ENCODE measurements at places on chromosomes 11 and 22. TPM values are rescaled to one million over a fixed set of nuclear protein-coding genes. Genes with fewer than 3 reads are reported as not detected.

The OR1S2 gene
- not detected for total RNA-seq

The TEX54 gene
- total RNA-seq = 1.2 TPM

DNA sequence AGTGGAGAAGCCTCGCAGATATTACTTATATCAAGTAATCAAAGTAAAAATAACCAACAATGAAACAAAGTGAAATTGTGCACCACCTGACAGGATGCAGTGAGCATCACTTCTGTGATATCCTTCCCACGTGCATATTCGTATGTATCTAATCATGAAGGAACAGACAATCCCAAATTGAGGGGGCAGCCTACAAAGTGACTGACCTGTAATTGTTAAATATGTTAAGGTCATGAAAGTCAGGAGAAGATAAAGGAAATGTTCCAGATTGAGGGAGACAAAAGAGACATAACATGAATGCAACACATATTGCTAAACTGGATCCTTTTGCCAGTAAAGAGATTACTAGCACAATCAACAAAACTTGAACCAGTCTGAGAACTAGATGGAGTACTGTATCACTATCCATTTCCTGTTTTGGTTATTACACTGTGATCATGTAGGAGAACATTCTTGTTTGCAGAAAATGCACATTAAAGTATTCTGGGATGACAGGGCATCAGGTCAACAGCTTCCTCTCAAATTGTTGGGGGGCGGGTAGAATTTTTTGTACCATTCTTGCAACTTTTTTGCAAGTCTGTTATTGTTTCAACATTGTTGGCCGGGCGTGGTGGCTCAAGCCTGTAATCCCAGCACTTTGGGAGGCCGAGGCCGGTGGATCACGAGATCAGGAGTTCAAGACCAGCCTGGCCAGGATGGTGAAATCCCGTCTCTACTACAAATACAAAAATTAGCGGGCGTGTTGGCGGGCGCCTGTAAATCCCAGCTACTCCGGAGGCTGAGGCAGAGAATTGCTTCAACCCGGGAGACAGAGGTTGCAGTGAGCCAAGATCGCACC is 2.0 kb downstream of the SBF2 start:
- no peak overlapping the region for H3K27ac ChIP-seq
- no peak overlapping the region for H3K4me3 ChIP-seq
- H3K36me3 ChIP-seq = no peaks in the 10 kb centered on the region
- H3K4me1 ChIP-seq = peaks cover 14% of the 10 kb centered on the region

DNA sequence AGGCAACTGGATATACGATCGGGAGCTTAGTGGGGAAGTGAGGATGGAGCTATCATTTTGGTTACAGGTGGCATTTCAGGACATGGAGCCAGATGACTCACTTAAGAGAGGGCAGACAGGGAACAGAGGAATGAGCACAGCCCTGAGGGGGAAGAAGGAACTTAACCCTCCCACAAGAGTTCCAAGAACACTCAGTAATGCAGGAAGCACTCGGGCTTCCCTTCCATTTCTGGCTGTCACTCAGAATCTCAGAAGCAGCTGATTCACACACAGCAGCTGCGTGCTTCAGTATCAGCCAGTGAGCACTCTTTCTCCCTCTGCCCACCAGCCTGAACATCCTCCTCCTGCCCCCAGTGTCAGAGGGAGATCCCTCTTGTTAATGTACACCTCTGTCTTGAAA is 34.8 kb downstream of the EFCAB6 start:
- H3K27ac ChIP-seq = no peak overlapping the region
- H3K4me1 ChIP-seq = no peaks in the 10 kb centered on the region
- DNase-seq = no peak
- no peaks in the 10 kb centered on the region for H3K36me3 ChIP-seq
- no peaks in the 10 kb centered on the region for H3K27me3 ChIP-seq

- no peaks in the 10 kb centered on the region for H3K36me3 ChIP-seq
- no peaks in the 10 kb centered on the region for H3K27me3 ChIP-seq
- no peak for DNase-seq
- H3K4me3 ChIP-seq = no peak overlapping the region
Measured at GRCh38 chr11:111935317-111936039, 1.7 kb upstream of the DIXDC1 start.

DNA sequence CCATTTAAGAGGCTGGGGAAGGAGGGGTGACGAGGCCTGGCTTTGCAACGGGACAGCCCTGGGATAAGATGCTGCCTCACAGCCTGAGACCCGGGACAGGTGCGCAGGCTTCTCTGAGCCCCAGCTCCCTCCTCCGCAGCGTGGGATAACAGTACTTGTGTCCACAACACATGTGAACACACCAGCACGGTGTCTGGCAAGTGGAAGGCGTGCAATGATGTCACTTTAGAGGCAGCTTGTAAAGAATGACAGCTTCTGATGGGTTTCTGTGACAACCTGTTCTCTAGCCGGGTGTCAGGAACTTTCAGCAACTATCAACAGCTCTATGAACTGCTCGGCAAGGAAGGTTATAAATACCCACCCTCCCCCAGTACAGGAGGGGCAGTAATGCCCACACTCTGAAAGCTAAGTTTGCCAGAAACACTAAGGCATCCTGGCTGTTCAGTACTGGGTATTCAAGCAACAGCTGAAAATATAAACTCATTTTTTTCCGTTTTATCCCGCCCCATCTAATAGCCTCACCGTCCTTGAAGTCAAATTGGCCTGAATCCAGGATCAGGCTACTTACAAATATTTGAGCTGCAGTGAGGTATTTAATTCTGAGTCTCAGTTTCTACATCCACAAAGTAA is 59.7 kb downstream of the MYH9 start:
- peaks cover 40% of the 10 kb centered on the region for H3K36me3 ChIP-seq
- no peak for DNase-seq
- H3K4me1 ChIP-seq = peaks cover 35% of the 10 kb centered on the region
- H3K27me3 ChIP-seq = no peaks in the 10 kb centered on the region
- no peak overlapping the region for H3K4me3 ChIP-seq

Measured in H1 (cell line).